ENCODE measurements at places on chromosomes 13 and 19.

DNA sequence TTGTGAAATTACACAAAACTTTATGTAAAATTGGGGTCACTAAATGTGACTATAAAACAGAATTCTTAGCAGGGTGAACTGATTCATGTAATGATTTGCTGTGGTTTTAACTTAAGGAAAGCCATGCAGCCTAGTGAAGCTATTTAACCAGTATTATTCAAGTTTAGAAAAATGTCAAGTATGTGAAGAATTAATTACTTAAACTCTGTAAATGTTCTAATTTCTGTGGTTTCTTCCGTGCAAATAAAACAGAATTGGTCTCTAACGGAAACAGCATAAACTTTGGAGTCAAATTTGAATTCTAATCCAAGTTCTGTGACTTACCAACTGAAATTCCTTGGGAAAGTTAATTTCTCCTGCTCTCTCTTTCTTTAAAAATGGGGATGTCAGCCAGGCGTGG lies 13.3 kb downstream of the CDC16 start:
- DNase-seq: no peak

DNA sequence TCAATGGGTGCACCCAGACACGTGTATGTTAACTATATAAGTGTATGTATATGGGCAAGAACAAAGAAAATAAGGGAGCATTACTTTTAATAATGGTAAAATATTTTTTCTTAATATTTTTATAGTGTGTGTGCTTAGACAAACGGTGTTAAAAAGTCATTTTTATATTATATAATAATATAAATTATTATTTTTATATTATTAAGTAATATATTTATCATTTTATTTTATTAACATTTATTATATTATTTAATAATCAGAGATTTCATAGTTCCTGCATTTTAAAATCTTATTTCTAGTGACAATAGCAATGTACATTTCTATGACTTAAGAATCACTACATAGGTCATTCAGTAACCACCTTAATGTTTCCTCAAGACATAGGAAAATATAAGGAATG lies 184.4 kb downstream of the SLITRK5 start:
- no peak for DNase-seq

DNA sequence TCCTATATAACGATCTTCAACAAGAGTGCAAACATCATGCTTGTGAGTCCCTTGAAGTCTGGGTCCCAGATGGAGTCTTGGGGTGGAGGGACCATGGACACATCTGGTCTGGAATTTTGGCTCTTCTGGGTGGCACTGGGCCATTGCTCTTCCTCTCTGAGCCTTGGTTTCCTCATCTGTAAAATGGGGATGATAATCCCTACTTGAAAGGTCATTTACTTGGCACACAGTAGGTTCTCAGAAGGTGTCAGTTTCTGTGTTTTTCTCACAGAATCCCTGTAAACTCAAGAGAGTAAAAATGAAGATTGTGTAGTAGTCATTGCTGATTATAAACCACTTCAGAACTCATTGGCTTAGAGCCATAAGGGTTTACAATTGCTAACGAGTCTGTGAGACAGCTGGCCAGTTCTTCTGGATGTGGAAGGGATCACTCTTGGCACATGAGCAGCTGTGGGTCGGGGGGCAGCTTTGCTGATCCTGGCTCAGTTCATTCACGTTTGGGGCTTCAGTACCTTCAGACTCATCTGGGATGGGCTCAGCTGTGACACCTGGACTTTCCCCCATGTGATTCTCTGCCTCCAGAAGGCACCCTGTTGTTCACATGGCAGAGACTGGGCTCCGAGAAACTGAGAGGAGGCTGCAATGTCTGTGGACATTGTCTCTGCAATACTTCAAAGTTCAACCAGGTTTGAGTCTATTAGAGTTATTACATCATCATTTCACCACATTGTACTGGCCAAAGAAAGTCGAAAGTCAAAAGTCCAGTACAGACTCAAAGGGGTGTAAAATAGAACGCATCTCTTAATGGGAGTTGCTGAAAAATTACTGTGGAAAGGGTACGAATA lies 7.8 kb downstream of the CYP4F12 start:
- DNase-seq: no peak

DNA sequence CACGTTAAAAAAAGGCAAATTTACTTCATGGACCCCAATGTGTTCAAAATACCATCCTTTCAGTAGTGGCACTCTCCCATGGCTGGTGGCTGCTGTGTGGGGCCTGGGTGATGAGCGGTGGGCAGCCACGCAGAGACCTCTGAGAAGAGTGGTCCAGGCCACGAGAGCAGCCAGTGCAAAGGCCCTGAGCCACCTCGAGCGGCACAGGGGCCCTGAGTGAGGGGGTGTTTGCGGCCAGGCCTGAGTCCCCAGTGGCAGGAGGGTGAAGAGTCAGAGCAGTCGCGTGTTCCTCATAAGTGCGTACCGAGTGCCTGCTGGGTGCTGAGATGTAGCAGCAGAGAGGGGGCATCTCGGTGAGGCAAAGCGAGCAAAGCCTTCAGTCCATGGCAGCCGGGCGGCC lies 7.0 kb downstream of the ZNF444 start:
- DNase-seq: no peak

GRCh38 chr13:105763851-105764250 lies 771.6 kb downstream of the EFNB2 start:
- DNase-seq: no peak

- DNase-seq: no peak
These were observed 347 bp upstream of the CLDN10 start for GRCh38 chr13:95552208-95552538.

GRCh38 chr19:14030997-14031718 lies 404 bp upstream of the IL27RA start:
- no peak for DNase-seq

DNA sequence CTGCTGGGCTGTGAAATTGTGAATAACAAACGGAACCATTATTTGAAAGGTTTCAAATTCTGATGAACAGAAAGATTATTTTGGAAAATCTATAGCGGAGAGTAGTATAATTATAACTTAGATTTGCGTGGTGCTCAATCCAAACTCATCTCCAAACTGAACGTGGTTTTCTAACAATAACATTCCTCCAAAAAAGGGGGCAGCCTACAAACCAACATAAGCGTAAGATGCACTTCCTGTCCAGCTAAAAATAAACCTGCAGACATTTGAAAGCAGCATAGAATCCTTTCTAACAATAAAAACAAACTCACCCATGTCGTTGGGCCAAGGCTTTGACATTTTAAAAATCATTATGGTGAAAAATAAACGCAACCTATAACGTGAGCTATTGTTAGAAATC lies 178.4 kb downstream of the COL4A1 start:
- no peak for DNase-seq

DNA sequence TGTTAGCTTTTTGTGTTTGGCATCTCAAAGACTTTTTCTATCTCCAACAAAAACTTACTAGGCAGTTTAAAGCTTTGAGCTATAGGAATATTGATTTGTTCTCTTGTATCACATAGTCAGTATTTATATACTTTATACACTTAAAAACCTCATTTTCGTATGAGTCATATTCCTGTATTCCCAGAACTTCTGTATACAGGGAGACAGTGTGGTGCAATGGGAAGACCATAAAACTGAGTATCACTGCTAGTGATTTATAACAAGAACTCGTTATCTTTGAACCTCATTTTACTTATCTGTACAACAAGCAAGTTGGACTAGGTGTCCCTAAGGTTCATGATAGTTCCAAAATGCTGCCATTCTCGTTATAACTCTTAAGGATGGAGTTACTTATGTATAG lies 6.3 kb downstream of the GPR180 start:
- DNase-seq: no peak

All from activated CD4-positive, alpha-beta T cell treated with anti-CD3 and anti-CD28 coated beads for 48 hours (primary cell).